Foreskin keratinocyte (primary cell): ENCODE measurements at places on chromosomes 6 and 20.
A peak's percentile ranks its signal among the peaks of the same experiment; 100 is the strongest.

DNA sequence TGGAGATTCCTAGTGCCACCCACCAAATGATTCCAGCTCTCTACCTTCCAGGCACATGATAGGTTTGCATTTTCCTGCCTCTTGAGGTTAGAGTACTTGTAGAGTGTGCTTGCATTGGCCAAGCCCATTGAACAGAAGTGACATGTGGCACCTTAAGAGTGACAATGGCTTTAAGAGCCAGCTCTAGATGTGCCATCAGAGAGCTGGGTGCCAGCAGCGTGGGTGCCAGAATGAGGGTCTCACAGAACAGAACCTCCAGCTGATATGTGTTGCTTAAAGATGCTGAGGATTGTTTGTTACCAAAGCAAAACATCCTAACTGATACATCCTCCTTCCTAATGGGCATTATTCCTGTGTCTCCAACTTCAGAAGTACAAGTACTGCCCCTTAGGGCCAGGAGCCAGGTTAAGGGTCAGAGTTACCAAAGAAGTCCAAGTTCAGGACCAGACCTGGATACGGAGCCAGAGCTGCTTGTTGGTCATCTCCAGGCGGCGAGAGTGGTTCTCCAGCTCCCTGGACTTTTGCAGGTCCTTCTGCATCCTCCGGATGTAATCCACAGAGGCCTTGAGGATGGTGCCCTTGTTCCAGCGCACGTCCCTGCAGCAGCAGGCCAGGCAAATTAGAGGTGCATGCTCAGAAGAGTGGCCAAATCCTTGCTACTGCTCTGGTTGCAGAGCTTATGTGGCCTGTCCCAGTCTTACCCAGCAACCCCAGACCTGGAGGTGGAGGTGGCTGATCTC lies 47.5 kb downstream of the MDFI start:
- no peak for DNase-seq

DNA sequence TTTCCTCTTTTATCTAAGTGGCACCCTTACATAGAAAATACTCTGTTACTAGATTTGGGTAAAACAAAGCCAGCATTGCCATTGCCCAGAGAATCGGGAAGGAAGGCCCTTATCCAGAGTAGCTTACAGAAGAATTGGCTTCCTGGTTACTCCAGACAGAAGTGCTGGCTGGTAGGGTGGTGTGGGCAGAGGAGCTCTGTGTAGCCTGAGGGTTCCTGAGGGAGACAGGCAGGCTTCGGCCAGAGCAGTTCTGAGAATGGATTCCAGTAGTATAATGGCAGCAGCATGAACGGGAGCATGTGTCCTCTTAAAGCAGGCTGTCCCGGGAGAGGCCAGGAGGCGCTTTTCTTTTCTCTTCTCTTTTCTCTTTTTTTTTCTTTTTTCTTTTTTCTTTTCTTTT lies 11.9 kb downstream of the CUL9 start:
- DNase-seq: no peak

- no peak for DNase-seq
Observed at GRCh38 chr6:3194535-3195419, 32.7 kb downstream of the TUBB2B start.

DNA sequence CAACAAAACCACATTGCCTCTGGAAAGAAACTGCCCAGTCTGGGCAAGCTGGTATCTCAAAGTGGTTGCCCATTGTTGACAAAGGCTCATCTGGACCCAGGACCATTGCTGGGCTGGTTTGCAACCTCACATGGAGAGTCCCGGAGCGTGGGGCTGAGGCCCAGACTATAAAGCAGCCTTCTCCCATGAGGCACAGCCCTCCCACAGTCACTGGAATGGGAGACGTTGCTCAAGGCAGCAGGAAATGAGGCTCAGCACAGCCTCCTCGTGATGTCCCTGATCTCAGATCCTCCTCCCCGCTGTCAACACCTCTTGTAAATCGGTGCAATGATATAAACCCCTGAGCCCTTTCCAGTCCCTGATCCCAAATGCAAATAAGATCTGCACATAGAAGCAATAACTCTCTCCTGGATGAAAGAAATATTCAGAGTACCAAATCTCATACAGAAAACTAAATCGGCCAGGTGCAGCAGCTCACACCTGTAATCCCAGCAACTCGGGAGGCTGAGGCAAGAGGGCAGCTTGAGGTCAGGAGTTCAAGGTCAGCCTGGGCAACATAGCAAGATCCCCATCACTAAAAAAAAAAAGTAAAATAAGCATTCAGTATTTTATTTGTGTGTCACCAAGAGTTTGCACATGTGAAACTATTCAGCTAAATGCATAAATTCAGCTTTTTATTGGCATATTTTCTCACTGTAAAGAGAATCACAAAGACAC lies 103.0 kb upstream of the RREB1 start:
- no peak for DNase-seq

DNA sequence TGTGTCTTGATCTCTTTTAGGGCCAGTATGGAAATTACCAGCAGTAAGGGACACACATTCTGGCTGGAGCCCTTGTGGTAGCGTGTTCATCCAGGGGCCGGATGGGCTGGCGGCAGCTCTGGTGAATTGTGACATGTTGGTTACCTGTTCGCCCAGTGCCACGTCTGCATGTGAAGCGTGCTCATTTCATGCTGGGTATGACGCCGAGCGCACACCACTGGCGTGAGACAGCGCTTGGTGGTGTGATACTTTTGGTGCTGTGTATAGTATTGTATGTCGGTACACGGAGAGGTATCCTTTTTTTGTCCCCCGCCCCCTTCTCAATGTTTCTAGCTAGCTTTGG lies 3.7 kb upstream of the MTG2 start:
- no peak for DNase-seq

- no peak for DNase-seq
Observed at GRCh38 chr6:106882138-106882537, 92.4 kb downstream of the CD24 start.

DNA sequence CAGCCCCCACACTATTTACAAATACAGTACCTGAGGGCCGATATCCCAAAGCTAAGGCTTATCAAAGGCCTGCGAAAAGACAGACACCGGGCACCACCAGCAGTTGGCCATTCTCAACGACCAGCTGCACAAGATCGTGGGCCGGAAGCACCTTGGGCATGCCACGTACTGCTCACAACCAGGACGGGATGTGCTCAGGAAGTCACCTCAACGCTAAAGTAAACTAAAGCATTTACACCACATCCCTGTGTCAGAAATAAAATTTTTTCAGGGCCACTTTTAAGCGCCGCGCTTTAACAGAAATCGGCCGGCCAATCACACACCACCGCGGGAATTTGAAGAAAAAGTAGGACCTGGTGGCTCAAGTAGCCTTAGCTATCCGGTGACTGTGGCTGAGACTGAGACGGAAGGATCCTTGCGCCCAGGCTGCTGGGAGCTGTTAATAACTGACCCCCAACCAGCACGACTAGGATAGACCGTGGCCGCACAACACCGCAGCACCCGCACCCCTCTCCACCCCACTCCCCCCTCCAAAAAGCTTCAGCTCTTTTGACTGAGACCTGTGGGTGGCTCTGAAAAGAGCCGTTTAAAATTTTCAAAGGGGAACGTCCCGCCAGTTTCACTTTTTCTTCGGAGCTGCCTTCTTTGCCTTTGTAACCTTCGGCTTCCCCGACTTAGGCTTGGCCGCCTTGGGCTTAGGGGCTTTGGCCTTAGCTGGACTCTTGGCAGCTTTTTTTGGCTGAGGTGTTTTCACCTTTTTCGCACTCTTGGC lies 131.2 kb upstream of the BTN3A2 start:
- DNase-seq: peak; percentile 73

DNA sequence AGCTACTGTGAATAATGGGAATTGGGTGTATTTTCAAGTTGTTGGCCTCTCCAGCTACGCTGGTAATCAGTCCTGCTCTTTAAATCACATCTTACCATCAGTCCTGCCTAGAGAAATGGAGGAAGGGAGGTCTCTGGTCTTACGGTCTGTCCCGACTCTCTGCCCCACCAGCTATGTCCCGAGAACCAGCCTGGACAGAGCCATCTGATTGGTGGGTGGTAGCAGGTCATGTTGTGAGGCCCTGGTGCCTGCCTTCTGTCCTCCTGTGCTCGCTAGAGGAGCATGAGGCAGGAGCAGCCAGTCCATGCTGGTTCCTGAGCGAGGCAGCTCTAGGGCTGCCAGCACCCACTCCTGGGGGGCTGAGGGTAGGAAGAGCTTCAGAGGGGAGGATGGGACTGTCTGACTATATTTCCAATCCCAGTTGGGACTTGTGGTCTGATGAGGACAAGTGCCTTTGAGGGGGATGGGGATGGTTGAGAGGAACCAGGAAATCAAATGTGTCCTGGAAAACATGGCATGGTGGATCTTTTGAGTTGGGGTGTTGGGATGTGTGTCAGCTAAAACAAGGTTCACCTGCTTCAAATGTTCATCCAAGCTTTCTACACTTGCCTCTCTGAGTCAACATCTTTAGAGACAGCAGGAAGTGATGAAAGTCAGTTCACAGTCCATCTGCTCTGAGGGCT lies 33.0 kb downstream of the SYNJ2 start:
- no peak for DNase-seq

GRCh38 chr6:119446115-119446554 lies 96.6 kb upstream of the MAN1A1 start:
- peak; percentile 62 for DNase-seq

DNA sequence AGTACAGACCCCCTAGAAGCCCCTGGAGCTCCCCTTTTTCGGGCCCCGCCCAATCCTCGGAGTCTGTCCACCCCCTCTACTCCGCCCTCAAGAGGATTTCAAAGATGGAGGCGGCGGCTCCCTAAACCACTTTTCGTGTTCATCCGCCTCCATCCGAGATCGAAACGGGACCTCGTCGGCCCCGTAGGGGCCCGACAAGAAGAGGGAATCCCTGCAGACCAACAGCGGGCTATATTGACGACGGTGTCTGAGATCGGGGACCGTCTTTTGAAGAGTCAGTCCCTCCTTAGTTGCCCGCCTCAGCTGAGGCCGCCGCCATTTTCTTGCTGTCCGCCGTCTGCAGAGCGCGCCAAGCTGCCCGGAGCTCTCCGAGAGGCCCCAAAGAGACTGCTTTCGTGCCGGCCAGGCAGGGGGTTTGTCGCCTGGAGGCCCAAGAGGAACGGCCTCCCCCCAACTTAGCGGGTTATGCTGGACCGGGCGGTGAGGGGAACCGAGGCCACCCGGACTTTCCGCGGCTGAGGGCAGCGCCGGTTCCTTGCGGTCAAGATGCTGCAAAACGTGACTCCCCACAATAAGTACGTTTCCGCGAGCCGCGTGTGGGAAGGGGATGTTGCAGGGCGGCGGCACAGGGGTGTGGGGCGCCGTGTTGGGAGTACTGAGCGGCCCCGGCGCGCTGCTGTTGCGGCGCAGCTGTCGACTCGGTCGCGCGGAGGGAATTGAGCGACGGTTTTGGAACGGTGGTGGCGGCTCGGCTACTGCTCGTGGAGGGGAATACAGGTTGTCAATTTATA lies 4.2 kb downstream of the BRD2 start:
- DNase-seq: no peak

- DNase-seq: no peak
Observed at GRCh38 chr6:134394208-134394607, 76.3 kb upstream of the SGK1 start.

GRCh38 chr6:33976437-33977360 lies 169.2 kb downstream of the GRM4 start:
- no peak for DNase-seq

- DNase-seq: no peak
Observed at GRCh38 chr6:19719691-19720128, 117.5 kb upstream of the ID4 start.

DNA sequence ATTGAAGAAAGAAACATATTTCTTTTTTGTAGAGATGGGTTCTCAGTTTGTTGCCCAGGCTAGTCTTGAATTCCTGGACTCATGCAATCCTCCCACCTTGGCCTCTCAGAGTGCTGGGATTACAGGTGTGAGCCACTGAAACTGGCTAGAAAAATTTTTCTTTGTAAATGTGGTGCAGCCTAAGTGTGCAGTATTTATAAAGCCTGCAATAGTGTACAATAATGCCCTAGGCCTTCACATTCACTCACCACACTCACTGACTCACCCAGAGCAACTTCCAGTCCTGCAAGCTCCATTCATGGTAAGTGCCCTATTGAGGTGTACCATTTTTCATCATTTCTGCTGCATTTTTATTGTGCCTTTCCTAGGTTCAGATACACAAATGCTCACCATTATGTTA lies 31.4 kb downstream of the NHSL1 start:
- peak; percentile 82 for DNase-seq

DNA sequence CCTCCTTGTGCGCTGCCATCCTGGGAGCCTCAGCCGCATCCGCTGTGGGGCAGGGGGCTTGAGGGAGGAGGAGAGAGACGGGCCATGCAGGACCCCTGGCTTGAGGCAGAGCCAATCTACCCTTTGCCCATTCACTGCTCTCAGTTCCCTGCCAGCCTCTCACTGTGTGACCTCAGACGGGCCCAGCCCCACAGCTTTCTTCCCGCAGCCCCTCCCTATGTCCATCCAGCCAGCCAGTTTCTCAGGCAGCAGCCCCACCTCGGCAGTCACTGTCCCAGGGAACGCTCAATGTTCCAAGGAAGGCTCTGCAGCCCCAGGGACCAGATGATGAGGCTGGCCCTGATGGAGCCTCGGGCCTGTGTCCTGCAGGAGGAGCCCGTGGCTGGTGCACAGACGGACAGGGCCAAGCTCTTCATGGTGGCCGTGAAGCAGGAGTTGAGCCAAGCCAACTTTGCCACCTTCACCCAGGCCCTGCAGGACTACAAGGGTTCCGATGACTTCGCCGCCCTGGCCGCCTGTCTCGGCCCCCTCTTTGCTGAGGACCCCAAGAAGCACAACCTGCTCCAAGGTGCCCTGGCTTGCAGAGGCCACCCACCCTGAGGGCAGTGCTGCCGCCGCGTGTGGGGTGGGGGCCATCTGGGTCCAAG lies 3.9 kb upstream of the TNFRSF6B start:
- DNase-seq: no peak

DNA sequence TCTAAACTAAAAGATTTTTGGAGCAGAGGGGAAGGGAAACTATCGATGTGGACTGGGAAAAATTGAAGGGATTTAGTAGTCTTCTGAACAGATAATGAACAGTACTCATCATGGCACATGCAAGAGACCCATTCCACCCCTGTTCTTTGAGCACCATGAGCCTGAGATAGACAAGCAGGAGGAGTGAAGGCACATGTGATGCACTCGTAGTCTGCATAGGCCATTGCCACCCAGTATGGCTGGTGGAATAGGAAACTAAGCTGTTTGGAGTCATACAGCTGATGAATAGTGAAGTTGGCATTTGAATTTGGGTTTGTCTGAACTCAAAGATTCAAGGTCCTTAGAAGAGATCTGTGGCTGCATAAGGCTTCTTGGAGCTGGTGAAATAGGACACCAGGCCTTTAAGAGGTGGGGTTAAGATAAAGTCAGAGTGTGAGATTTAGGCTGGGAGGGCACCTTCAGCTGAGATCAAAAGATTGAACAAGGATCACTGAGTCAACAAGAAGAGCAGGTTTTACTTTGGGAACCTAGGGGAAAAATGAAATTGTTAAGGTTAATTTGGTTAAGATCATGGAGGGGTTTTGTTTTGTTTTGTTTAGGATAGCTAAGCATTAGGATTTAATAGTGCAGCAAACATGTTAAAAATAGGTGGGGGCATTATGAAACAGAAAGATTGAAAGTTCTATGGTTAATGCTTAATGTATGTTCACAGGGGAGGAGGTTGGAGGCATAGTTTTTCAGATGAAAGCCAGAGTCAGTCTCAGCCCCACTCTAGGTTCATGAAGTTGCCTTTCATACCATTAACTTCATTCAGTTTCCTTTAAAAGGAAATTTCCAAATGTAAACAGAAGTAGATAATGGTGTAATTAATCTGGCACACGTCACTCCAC lies 148.8 kb downstream of the ARID1B start:
- peak; percentile 27 for DNase-seq
